ENCODE measurements at places on chromosomes 5 and 9. TPM values are rescaled to one million over a fixed set of nuclear protein-coding genes. Genes with fewer than 3 reads are reported as not detected.

The SLC25A2 gene
- not detected for total RNA-seq

The RNF180 gene
- total RNA-seq = 12.9 TPM

The PIP5KL1 gene
- total RNA-seq = 0.85 TPM

The GABRA6 gene
- not detected for total RNA-seq

DNA sequence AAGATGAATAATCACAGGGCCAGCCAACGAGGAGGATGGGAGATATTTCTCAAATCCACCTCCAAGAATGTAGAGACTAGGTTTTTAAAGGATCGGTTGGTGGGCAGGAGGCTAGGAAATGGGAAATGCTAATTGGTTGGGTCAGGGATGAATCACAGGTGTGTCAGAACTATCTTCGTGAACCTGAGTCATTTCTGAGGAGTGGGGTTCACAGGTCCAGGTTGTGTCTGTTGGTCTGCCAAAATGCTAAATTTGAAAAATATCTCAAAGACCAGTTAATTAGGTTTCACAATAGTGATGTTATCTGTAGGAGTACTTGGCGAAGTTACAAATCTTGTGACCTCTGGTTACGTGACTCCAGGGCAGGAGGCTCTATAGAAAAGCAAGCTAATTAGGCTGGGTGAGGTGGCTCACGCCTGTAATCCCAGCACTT lies 2.6 kb upstream of the PLAA start:
- no peak for DNase-seq

DNA sequence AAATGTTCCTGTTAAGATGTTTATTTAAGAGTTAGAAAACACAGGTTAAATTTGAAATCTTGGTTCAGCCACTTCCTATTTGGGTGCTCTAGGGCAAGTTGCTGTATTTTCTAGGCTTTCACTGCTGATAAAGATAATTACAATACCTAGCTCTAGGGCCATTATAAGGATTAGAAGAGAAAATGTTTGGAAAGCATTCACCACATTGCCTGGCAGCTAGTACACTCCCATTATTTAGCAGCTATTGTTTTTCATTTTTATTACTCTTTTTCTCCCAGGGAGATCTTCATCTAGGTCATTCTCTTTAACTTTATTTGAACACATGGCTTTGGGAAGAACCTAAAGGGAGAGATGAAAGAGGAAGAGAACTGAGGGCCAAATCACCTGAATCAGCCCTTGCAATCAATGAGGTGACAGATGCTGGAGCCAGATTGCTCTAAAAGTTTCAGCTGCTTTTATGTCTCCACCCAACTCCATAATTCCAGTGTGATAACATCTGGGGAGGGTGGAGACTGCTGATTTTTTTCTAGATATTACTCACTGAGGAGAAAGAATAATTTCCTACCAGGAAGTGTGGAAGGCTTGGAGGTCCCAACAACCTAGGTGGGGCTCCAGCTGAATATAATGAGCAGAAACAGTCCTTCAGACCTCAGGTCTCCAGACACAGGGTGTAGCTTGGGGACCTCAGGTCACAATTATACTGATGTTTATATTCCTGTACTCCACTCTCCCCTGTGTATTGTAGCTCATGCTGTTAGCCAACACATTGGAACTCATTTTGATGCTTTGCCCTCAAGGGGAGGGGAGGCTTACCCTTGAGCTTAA lies 640.0 kb downstream of the RAB3C start:
- DNase-seq = no peak

DNA sequence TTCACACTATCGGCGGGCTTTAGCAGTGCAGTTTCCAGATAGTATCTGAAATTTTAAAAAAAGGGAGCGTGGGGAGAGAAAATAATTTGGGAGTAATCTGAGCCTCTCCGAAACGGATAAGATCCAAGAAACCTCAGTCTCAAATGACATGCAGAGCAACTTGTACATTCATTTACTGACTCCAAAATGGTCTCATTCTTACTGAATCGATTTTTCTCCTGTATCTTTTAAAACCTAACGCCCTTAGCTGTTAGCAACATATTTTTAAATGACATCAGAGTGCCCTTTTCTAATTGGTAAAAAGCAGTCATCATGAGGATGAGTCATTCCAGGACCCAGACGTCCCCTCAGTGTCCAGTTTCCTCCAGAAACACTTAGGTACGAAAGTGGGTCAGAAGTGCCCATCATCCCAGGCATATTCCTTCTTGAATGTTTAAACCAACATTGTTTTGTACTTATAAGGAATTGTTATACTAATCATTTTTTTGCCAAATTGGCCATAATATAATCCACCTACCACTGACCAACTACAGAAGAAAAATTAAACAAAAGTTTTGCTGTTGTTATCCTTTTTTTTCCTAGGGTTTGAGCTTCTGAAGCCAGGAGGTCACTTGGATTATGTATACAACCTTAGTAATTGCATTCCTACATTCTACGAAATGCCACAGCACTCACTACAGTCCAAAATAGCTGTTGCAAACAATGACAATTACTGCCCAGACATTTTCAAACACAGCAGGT lies 354.4 kb downstream of the ADAMTS6 start:
- no peak for DNase-seq

DNA sequence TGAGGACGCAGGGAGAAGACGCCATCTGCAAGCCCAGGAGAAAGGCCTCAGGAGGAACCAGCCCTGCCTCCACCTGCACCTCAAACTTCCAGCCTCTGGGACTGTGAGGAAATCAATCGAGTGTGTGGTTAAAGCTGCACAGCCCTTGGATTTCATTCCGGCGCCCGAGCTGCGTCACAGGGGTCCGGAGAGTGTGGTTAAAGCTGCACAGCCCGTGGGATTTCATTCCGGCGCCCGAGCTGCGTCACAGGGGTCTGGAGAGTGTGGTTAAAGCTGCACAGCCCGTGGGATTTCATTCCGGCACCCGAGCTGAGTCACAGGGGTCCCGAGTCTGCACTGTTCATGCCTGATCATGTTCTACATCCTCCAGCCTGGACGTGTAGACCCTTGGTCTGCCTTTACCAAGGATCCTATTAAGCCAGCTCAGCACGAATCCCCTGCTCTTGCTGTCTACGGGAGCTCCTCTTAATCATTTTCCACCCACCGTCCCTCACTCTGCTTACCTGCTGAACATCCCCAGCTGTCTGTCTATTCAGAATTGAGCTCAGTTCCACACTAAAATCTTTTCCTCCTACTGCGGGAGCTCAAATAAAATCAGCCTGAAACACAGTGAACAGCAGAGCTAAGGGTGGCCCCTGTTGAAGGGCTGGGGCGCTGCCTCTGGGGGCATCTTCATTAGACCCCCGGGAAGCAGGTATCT lies 73.0 kb upstream of the OLFM1 start:
- no peak for DNase-seq

DNA sequence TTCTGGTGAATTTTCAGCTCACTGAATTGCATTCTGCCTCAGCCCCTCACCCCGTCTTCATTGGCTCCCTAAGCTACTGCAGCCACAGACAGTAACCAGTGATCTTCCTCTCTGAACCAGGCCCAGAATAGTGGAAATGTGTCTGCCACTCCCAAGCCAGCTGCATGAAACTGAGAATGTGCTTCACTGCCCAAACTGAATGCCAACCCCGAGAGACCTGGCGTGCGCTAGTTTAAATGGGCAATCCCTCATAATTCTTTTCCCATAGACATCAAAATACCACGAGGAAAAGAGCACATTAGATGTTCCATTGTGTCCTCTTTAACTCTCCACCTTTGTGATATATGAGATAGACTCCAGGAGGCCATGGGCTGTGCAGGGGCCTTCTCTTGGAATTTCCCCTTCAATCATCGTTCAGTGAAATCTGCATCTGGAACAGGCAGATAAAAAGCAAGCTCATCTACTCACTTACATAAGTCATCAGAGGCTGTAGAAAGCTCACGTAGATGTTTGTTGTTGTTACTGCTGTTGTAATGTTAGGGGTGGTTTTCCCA lies 320.2 kb downstream of the NFIB start:
- no peak for DNase-seq

DNA sequence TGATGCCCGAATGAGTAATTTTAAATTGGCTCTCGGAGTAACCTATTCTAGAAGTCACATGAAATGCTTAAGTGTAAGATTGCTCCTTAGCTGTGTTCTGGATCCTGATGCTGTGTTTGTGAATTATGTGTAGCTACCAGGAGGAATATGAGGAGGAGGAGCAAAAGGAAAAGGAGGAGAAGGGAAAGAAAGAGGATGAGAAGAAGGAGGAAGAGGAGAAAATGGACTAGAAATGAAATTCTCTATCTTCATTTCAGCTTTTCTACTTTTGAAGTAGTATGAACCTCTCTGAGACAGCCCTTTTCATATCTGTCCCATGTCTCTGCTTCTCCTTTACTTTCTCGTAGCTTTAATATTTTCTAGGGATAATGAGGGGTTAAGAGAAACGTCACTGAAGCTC lies 119.4 kb upstream of the ACTBL2 start:
- DNase-seq = no peak

DNA sequence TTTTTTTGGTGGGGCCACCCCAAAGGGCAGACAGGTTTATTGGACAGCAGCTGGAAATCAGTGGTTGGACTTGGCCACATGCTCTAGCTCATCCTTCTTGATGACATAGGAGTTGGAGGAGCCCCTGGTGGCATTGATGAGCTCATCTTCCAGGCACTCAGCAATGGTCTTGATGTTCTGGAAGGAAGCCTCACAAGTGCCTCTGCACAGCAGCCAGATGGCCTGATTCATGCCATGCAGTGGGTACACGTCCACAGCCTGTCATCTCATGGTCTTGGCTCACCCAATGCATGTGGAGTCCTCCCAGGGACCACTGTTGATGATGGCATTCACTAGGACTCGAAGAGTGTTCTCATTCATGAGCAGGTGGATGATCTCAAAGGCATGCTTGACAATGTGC lies 11.3 kb upstream of the RCL1 start:
- DNase-seq = no peak
